ENCODE measurements at places on chromosomes 5 and 9.

DNA sequence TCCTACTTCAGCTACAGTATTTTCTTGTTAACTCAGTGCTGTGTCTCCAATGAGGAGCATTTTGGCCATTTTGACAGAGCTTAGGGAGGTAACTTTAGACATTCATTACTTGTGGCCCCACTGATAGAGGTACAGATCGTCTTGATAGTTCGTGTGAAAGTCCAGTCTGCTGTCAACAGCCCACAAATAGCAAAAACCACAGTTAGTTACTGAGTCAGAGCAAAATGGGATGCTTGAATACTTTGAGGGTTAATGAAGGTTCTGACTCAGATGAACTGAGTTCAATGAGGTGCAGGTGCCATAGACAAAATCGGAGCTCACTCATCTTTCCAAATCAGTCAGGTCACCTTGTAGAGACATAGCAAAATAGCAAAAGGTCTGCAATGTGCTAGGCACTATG lies 163.1 kb upstream of the TLE4 start:
- DNase-seq = no peak

DNA sequence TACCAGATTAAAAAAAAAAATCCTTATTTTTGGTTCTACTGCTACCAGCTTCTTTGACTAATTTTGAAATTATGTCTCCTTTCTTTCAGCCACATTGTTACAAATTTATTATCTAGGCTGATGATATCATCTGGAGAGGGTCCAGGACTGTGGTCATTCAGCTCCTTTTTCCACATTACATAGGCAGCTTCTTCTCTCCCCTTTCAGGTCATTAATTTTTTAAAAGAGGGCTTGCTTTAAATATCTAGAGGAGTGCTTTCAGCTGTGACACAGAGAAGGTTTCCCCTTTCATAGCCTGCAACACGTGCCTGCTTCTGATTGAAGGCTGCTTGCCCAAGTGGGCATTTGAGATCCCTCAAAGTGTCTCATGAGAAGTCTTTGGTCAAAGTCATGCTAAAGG lies 155.7 kb upstream of the PAPPA start:
- DNase-seq = no peak

DNA sequence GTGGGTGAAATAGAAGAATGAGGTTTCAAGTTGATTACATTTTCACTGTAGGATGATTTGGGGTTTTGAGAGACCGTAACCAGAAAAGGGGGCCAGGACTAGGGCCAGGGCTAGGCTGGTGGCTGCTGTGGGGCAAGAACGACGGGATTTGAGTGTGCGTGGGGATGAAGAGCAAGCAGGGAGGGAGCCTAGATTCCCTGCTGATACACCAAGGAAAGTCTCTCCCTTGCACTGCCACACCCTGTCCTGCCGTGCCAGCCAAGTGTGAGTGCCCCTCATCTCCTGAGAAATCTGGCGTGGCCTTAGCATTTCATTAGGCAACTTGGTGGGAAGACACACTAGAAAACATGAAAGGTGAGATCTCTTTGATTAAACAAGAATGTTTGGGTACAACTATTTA lies 42.6 kb downstream of the RAI14 start:
- no peak for DNase-seq

DNA sequence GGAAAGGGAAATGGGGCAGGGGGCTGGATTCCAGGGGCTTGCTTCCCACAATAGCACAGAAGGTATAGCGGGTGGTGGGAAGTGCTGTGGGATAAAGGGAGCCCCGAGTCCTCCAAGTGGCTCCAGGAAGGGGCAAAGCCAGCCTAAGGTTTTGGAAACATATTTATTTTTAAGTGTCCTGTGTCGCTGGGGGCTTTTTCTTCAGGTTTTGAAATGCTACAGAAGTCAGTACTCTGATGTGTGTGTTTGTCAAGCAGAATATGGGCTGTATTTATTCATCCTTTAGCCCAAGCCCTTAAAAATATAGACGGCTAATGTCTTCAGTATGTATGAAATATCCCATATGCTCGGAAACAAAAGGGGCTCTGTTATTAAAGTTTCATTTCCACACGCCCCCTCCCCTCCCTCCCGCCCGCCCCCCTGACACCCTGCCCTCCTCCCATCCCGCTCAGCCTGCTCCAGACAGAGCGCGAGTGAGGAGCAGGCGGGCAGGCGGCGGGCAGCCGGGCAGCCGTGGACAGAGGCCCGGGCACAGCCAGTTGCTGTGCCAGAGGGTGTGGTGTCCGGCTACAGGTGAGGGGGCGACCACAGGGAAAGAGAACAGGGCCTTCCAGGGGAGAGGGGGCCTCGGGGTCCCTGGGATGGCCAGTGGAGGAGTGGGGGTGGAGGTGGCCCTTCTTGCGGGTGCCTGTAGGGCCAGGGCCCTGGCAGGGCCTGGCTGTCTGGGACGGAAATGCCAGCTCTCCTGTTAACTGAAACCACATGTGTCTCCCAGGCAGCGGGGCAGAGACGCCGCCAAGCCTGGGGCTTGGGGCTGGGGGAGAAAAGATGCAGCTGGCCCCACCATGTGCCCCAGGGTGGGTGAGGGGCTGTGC lies 39.6 kb upstream of the SYNPO start:
- no peak for DNase-seq

DNA sequence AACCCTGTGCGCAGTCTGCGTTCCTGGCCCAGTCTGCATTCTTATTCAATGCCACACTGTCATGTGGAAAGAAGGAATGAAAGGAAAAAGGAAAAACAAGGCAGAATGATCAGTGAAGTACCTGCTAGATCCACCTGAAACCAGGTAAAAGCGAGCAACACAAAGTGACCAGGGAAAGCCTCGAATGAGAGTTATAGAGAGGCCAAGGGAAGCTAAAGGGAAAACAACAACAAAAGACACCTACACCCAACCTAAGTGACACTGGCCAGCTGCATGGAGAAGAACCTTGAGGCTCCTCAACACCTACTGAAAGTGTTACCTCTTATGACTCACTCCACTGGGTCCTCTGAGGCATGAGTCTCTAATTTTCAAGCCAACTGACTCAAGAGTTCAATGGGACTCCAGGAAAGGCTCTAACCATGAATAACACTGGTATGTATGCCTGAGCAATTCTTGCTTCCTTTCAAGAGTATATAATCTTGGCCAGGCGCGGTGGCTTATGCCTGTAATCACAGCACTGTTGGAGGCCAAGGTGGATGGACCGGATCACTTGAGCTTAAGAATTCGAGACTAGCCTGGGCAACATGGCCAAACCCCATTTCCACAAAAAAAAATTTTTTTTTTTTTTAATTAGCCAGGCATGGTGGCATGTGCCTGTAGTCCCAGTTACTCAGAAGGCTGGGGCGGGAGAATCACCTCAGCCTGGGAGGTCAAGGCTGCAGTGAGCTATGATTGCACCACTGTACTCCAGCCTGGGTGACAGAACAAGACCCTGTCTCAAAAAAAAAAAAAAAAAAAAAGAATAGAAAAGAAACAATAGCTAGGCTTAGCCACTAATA lies 29.0 kb downstream of the MTMR12 start:
- DNase-seq = no peak

DNA sequence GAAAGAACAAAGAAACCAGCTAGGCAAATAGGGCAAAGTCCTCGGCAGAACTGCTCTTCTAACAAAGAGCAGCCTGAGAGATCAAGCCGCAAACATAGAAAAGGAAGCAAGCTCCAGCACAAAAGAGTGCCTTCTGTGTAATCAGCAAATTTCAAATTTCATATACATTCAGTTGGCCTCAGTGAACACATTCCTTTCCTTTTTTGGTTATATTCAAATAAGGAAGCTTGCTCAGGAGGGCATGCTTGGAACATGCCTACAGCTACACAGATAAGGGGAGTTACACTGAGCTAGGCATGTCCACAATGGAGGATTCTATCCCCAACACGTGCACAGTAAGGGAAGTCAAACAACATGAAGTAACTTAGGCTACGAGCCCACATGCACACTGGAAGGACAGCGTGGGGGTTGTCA lies 23.4 kb downstream of the IL33 start:
- no peak for DNase-seq

DNA sequence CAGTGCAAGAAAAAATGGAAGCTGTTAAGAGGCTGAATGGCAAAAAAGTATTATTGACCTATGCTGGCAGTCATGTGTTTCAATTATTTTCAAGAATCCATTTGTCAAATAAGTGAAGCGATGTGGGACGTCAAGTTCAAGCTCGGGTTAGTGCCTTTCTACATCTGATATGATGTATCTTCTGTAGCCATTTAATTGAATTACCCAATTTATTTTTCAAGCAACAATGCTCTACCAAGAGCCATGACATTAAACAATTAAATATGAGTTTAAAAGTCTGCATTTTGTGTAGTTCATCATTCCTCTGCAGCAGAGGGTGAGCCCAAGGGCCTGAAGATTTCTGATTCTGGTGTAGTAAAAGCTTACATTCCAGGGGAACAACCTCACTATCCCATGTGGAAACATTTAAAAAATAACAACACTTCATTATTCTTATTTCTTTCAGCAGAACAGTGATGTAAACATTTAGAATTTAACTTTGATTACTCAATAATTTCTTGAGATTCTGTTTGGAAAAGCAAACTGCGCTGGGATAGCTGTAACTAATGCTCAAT lies 619.7 kb upstream of the ARRDC3 start:
- no peak for DNase-seq

GRCh38 chr5:116583862-116584222 lies 9.2 kb upstream of the SEMA6A start:
- DNase-seq = no peak

- DNase-seq = no peak
Measured at GRCh38 chr9:86599561-86599960, 245.4 kb upstream of the TUT7 start.

DNA sequence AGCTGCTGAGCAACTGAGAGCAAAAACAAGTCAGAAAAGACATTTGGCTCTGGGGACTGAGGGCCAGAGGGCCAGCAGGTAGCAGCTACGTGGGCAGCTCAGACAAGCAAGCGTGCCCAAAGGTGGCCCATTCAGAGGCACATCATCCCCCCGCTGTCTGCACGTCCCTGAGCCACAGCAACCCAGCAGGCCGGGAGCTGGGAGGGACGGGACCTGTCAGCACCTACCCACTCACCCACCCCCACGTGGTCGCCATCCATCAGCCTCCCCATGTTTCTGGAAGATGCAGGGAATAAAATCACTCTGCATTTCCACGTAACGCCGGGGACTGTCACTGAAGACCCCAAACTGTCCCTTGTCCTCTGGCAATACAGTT lies 167.8 kb downstream of the COL23A1 start:
- peak; percentile 11 for DNase-seq

DNA sequence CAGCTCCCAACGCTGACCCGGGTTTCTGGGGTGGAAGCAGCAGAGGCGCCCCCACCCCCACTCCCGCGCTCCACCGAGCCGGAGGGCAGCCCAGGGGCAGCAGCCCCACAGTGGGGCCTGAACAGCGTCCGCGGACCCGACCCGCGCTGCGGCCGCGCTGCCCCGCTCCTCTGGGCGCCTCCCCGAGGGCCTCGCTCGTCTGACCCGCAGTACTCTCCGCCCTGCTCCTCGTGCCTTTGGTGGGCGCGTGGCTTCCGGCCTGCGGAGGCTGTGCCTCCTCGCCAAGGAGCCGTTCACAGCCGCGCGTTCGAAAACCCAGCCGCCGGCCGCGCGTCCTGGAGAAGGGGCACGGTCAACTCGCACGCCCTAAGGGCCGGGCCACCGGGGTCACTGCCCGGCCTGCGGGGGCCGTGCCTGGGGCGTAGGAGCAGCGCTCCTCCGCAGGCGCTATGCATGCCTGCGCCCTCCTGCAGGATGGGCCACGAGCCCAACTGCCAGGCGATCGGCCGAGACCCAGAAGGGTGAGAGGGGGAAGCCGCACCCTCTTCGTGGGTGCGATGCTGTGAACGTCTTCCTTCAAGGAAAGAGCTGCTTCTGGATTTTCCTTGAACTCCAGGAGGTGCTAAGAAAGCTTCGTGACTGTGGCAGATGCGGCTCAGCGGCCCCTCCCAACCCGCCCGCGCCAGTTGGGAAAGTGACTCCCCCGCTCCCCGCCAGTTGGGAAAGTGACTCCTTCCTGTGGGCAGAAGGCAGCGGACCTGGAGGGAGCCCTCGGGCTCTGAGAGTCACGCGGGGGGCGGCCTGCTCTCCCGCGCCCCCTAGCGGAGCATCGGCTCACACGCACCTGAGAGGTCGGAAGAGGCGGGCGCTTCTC lies 82.7 kb downstream of the HSD17B3 start:
- DNase-seq = peak; percentile 73

GRCh38 chr5:77852068-77852513 lies 76.0 kb upstream of the TBCA start:
- no peak for DNase-seq

GRCh38 chr5:177256296-177256695 lies 47.2 kb downstream of the RAB24 start:
- no peak for DNase-seq

DNA sequence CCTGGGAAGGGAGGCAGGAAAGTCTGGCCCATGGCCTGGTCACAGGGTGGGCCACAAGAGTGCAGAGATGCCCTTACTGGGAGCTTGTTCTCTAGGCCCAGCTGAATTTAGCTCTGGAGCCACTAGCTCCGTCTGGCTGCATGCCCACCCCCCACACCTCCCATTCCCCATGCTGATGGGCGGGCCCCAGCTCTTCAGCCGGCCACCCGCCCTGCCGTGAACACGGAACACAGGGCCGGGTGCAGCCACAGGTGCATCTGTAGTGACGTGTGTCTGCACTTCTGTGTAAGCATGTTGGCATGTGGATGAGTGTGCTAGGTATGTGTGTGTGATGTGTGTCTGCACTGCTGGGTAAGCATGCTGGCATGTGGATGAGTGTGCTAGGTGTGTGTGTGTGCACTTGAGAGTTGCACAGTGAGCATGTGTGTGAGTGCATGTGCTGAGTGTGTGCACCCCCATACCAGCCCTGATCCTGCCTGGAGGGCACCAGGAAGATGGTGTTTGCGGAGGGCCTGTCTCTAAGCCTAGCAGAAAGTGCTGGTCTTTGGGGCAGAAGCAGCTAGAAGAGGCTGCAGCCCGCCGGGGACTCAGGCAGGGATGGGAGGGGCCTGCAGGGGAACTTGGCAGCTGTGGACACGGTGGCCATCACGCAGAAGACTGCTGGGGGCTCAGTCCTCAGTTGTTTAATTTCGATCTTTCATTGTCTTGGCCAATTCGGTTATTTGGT lies 136.4 kb downstream of the CACNA1B start:
- no peak for DNase-seq

DNA sequence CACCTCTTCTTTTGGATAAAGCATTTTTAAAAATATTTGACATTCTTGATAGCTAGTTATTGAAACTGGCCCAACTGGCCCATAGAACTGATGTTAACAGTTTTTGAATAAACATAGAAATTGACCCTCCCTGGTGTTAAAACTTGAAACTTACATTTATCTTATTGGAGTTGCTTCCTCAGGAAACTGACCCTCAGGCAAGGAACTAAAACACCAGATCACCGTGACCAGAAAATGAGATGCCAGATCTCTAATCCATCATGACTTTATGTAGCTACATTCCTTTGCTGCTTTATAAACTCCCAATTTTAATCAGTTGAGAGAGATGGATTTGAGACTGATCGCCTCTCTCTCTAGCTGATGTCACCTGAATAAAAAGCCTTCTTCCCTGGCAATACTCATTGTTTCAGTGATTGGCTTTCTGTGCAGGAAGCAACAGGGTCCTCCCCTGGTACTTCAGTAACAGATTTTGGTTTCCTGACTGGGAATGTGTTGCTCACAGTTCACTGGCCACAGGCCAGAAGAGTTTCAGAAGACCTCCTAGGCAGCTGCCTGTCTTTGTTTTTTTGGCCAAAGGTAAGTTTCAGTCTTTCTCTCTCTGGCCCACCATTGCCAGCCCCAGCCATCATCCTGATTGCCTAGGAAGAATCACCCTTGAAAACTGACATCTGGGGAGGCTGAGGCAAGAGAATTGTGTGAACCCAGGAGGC lies 212.4 kb downstream of the DTWD2 start:
- DNase-seq = no peak

- no peak for DNase-seq
Measured at GRCh38 chr9:91843093-91843492, 106.9 kb downstream of the ROR2 start.
